Thymus (tissue), 14 donors: ENCODE measurements at places on chromosomes 13 and 19. TPM values are rescaled to one million over a fixed set of nuclear protein-coding genes. Genes with fewer than 3 reads are reported as not detected.

Gene HSH2D
- polyA plus RNA-seq, result 40.4 TPM

Gene PSG2
- polyA plus RNA-seq, result 0.05 TPM

GRCh38 chr19:43534816-43535761, 2.1 kb downstream of the ZNF575 start:
- H3K4me3 ChIP-seq, result no peak overlapping the region
- H3K27ac ChIP-seq, result no peak overlapping the region
- H3K36me3 ChIP-seq, result peaks cover 26% of the 10 kb centered on the region
- peaks cover 2% of the 10 kb centered on the region for H3K4me1 ChIP-seq
- H3K27me3 ChIP-seq, result no peaks in the 10 kb centered on the region

GRCh38 chr13:91546900-91547299, 148.5 kb downstream of the GPC5 start:
- H3K36me3 ChIP-seq, result no peaks in the 10 kb centered on the region
- no peak for DNase-seq
- no peak overlapping the region for H3K27ac ChIP-seq
- no peak overlapping the region for H3K4me3 ChIP-seq
- H3K4me1 ChIP-seq, result no peaks in the 10 kb centered on the region

Gene STAP2
- polyA plus RNA-seq, result 21.3 TPM

Gene FCAR
- polyA plus RNA-seq, result 0.32 TPM

GRCh38 chr13:26320766-26321165, 66.8 kb downstream of the CDK8 start:
- H3K4me3 ChIP-seq, result no peak overlapping the region
- no peaks in the 10 kb centered on the region for H3K36me3 ChIP-seq
- no peak overlapping the region for H3K27ac ChIP-seq
- no peaks in the 10 kb centered on the region for H3K4me1 ChIP-seq
- H3K27me3 ChIP-seq, result no peaks in the 10 kb centered on the region

Gene TIMM29
- 24.0 TPM for polyA plus RNA-seq

DNA sequence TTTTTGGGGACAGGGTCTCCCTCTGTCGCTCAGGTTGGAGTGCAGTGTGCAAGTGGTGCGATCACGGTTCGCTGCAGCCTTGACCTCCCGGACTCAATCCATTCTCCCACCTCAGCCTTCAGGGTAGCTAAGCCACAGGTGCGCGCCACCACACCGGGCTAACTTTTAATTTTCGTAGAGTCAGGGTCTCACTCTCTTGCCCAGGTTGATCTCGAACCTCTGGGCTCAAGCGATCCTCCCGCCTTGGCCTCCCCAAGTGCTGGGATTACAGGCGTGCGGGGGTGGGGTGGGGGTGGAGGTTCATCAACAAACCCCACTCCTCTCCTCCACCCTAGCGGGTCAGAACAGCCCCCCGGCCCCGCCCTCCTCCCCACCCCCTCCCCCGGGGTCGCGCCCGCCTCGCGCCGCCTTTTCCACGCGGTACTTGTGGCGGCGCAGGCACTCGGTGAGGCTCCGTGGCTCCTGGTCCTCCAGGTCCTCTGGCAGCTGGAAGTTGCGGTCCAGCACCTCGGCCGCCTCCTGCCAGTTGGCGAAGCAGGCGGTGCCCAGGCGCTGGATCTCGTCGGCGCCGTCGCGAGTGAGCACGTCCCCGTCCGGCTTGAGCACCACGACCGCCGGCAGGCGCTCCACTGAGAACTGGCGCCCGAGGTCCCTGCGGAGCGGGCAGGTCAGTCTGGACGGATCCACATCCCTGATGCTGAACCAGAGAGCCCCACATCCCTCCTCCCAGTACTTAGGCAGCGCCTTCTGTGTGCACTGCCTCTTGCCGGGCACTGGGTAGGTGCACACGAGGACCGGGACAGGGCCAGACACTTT, 5.2 kb downstream of the NXNL1 start:
- H3K4me3 ChIP-seq, result no peak overlapping the region
- DNase-seq, result no peak
- no peaks in the 10 kb centered on the region for H3K4me1 ChIP-seq
- H3K27ac ChIP-seq, result no peak overlapping the region

DNA sequence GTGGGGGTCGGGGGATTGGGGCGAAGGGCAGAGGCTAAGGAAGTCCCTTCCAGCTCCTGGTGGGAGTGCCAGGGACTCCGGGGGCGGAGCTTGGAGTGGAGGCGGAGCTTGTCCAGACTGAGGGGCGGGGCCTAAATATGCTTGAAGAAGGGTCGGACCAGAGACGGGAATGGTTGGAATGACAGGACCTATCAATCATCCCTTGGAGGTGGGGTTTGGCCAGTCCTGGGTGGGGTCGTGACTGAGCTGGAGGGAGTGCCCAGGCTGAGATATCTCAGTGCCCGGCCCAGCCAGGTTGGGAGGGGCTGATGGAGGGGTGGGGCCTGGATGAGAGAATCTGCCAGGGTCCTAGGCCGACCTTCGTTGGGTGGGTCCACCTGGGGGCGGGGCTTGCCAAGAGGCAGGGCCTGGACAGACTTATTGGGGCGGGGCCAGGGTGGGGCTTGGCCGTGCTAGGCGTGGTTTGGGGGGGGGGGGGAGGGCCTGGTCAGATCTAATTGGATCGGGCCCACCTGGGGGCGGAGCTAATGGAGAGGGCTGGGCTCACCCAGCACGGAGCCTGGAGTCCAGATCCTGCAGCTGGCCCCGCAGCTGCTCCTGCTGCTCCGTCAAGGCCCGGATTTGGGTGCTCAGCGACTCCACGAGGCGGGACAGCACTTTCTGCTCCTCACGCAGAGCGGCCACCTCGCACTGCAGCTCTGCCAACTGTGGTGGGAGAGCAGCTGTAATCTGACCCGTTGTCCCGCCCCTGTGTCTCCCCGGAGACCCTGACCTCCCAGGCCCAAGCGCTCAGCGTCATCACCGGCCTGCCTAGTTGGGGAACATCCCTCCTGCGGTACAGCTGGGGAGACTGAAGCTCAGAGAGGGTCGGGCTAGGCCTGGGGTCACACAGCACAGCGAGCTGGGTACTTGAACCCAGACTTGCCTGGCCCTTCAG, 2.6 kb upstream of the WIZ start:
- no peak for DNase-seq
- H3K4me3 ChIP-seq, result no peak overlapping the region
- peaks cover 56% of the 10 kb centered on the region for H3K36me3 ChIP-seq
- no peak overlapping the region for H3K27ac ChIP-seq
- H3K27me3 ChIP-seq, result peaks cover 4% of the 10 kb centered on the region

Gene MAB21L1
- 0.34 TPM for polyA plus RNA-seq

DNA sequence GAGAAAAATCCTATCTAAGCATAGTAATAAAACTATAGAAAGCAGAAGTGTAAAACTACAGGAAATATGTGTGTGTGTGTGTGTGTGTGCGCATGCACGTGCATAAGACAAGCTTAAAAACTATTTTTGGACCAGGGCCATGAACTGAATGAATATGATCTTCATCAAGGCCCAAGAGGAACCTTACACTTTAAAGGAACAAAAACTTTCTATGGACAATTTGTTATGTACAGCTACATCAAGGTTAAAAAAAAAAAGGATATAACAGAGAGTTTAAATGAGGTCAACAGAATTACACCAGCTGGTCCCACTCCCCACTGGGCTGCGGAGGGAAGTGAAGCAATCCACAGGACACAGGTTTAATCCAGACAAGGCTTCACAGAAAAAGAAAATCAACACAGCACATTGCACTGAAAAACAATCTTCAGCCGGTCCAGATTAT, 151.1 kb downstream of the LHFPL6 start:
- H3K27ac ChIP-seq, result peak overlapping the region; percentile 14
- DNase-seq, result peak; percentile 48
- no peaks in the 10 kb centered on the region for H3K36me3 ChIP-seq
- H3K4me3 ChIP-seq, result no peak overlapping the region
- no peaks in the 10 kb centered on the region for H3K27me3 ChIP-seq

GRCh38 chr13:30409886-30410704, 12.2 kb upstream of the UBE2L5 start:
- H3K27ac ChIP-seq, result peak overlapping the region; percentile 31
- H3K27me3 ChIP-seq, result no peaks in the 10 kb centered on the region
- no peak for DNase-seq
- H3K36me3 ChIP-seq, result no peaks in the 10 kb centered on the region
- no peak overlapping the region for H3K4me3 ChIP-seq

- no peaks in the 10 kb centered on the region for H3K27me3 ChIP-seq
- no peak for DNase-seq
- H3K27ac ChIP-seq, result no peak overlapping the region
- H3K4me1 ChIP-seq, result no peaks in the 10 kb centered on the region
- no peaks in the 10 kb centered on the region for H3K36me3 ChIP-seq
Observed at GRCh38 chr13:58547419-58547818, 915.9 kb downstream of the PCDH17 start.

Gene LAIR1
- 128 TPM for polyA plus RNA-seq

Gene ZNF132
- 1.6 TPM for polyA plus RNA-seq

DNA sequence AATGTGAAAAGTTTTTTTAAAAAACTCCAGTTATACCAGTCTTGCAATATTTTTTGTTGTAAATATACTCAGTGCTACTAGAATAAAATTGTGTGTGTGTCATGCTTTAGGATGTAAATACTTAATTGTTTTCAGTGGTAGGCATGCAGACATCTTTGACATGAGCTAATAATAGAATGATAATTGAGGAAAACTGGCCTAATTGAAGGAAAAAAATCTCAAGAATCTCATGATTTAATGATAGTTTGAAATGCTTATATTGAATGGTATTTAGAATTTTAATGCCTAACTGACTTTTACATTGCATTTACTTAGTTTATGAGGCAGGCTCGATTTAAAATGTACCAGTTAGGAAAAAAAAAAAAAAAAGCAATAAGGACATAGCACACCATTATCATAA, 3.2 kb upstream of the MAB21L1 start:
- DNase-seq, result no peak
- peaks cover 36% of the 10 kb centered on the region for H3K27me3 ChIP-seq
- no peak overlapping the region for H3K4me3 ChIP-seq
- H3K27ac ChIP-seq, result no peak overlapping the region

Gene GRK1
- polyA plus RNA-seq, result 0.11 TPM

Gene ALOX5AP
- polyA plus RNA-seq, result 36.9 TPM

Gene MED4
- polyA plus RNA-seq, result 97.3 TPM

- H3K27ac ChIP-seq, result peak overlapping the region; percentile 85
- peaks cover 17% of the 10 kb centered on the region for H3K36me3 ChIP-seq
- DNase-seq, result no peak
- peaks cover 15% of the 10 kb centered on the region for H3K4me1 ChIP-seq
Observed at GRCh38 chr13:46668302-46668720, 115.3 kb downstream of the LRCH1 start.

DNA sequence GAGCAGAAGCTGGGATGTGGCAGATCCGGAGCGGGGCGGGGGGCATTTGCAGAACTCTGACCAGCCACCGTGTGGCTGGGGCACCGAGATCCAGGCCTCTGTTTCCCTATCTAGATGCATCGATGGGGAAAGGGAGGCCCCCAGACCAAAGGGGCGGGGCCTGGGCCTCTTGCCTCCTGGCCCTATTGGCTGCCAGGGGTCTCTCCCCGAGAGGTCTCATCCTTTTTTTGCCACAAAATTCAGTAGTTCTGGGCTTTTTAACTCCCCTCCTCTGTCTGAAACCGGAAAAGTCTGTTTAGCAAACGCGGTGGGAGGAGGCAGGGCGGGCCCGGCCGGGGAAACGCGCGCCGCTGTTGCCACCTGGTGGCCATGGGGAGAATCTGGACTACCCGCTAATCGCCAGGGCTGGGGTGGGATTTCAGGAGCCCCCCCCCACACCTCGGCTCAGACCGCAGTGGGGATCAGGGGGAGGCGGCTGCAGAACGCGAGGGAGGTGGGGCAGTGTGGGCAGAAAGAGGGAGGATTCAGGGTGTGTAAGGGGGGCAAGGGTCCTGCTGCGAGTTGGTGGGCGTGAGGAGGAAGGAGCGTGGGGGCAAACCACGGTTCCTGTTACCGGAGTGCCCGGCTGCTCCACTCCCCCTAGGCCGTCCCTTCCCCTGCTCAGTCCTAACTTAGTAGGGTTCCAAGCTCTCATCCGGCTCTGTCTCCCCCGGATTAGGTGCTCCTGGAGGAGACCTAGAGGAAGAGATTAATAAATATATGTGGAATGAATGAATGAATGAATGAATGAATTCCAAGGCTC, 28.3 kb downstream of the IL12RB1 start:
- H3K36me3 ChIP-seq, result no peaks in the 10 kb centered on the region
- H3K4me3 ChIP-seq, result peak overlapping the region; percentile 26
- peak; percentile 65 for DNase-seq
- H3K27me3 ChIP-seq, result no peaks in the 10 kb centered on the region
- H3K27ac ChIP-seq, result peak overlapping the region; percentile 92

Gene IZUMO4
- 37.8 TPM for polyA plus RNA-seq

Gene PLIN4
- polyA plus RNA-seq, result 2.3 TPM

Gene C1QTNF9
- polyA plus RNA-seq, result 0.30 TPM

DNA sequence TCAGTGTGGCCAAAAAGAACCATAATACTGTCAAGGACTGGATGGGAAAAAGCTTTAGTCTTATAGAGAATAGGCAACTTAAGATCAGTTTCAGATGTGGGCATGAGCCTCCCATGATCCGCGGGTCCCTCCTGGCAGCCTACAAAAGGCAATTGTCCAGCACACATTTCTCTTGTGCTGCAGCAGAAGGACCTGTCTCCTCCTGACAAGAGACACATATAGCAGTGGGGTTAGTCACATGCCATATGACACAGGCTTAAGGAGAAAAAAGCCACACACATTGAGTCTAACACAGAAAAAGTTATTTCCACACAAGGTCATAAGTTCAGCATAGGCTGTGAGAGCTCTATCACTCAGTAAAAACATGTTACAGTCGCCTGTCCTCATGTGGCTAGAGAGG, 1378.7 kb upstream of the PRR20A start:
- no peaks in the 10 kb centered on the region for H3K36me3 ChIP-seq
- H3K27me3 ChIP-seq, result no peaks in the 10 kb centered on the region
- H3K4me1 ChIP-seq, result no peaks in the 10 kb centered on the region
- H3K4me3 ChIP-seq, result no peak overlapping the region

DNA sequence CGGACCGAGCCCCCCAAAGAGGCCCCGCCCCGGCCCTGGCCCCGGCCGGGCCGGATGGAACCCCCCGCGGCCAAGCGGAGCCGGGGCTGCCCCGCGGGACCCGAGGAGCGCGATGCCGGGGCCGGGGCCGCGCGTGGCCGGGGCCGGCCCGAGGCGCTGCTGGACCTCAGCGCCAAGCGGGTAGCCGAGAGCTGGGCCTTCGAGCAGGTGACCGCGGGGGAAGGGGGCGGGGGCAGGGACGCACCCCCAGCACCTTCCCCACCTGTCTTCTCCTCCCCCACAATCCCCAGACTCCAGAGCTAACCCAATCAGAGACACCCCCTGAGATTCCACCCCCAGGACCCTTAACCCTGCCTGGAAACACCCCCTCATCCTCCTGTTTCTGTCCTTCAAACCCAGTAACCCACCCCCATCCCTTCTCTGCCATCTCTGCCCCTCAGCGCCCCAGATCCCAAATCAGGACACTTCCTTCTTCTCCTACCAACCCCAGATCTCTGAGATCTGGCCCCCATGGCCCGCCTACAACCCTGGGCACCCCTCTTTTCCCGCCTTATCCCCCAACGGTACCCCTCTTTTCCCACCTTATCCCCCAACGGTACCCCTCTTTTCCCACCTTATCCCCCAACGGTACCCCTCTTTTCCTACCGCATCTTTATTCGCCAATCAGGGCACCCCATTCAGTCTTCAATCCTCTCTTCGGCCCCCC, 505 bp downstream of the ZSWIM4 start:
- H3K4me3 ChIP-seq, result peak overlapping the region; percentile 71
- no peaks in the 10 kb centered on the region for H3K27me3 ChIP-seq
- H3K36me3 ChIP-seq, result peaks cover 6% of the 10 kb centered on the region
- H3K27ac ChIP-seq, result peak overlapping the region; percentile 87
